ENCODE measurements at places on chromosomes 1 and 21. TPM values are rescaled to one million over a fixed set of nuclear protein-coding genes. Genes with fewer than 3 reads are reported as not detected.
A peak's percentile ranks its signal among the peaks of the same experiment; 100 is the strongest.

EPHA2 gene
- total RNA-seq, result 8.8 TPM

LCE3D gene
- not detected for total RNA-seq

DDX20 gene
- total RNA-seq, result 14.5 TPM

KCTD3 gene
- 32.9 TPM for total RNA-seq

AUNIP gene
- 0.43 TPM for total RNA-seq

MPL gene
- 0.82 TPM for total RNA-seq

PADI1 gene
- not detected for total RNA-seq

LRP8 gene
- total RNA-seq, result 1.9 TPM

COL24A1 gene
- total RNA-seq, result 3.6 TPM

OR2L8 gene
- total RNA-seq, result not detected

LCE1F gene
- not detected for total RNA-seq

GBP6 gene
- total RNA-seq, result not detected

- DNase-seq, result no peak
These were observed 213.0 kb downstream of the COL24A1 start for GRCh38 chr1:85943526-85943925.

DNA sequence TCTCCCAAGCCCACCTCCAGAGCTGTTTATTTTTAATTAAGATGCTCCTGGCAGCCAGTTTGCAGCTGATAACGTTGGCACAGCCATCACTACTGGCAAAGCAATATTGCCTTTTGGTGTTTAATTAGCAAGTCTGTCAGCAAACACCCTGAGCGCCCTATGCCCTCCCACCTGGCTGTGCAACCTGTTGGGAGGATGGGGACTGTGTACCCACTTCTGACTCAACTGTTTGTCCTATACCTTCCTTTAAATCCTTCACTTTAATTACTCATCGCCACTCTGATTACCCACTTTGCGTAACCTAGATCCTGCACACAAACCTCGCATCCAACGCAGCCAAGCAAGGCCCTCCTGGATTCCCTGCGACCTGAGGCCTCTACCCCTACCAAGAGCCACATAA, 67.1 kb downstream of the BCAR3 start:
- DNase-seq, result no peak

GRCh38 chr1:161915978-161916377, 107.7 kb downstream of the OLFML2B start:
- DNase-seq, result no peak

GRCh38 chr1:39859859-39860812, 23.2 kb downstream of the TRIT1 start:
- no peak for DNase-seq

- DNase-seq, result no peak
These were observed 67.3 kb upstream of the OLIG2 start for GRCh38 chr21:32958288-32959002.

- DNase-seq, result no peak
These were observed 1699.6 kb downstream of the KCNT2 start for GRCh38 chr1:194908643-194909042.

DNA sequence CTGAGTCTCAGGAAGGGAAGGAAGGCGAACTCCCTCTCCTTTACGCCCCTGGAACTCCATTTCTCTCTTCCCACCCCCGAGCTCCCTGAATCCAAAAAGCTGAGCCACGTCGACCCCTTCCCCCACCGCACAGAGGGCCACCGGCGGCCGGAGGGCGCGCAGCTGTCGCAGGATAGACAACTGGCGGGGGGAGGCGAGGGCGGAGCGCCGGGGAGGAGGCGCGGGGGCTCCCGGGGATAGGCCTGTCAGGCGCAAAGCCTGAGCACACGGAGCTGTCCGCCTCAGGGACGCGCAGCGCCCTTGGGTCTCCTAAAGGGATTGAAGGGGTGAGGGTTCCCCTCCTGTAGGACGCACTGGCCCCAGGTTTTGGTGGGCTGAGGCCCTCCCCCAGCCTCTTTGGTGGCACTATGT, 752 bp upstream of the ACTA1 start:
- no peak for DNase-seq

DNA sequence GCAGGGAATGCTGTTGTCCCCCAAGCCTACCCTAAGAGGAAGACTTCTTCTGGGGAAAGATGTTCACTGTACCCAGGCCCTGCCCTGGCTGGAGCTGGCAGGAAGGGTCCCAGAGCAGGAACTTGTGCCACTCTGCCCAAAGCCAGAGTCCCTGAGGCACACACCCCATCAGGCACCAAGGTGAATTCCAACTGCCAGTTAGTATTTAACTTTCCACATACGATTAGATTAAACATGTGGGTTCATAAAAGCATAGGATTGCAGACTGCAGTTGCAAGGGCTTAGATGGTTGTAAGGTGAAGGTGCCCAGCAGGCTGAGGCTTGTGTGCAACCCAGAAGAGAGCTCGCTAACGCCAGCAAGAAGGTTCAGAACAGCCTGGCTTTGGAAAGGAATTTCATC, at the start of gene KCNE2:
Gene KCNE2, plus strand, starts transcription at position 274 of the 400 bp plus-strand sequence. CDS start 6,473 bp downstream, outside the sequence.
- peak; percentile 2 for DNase-seq

DNA sequence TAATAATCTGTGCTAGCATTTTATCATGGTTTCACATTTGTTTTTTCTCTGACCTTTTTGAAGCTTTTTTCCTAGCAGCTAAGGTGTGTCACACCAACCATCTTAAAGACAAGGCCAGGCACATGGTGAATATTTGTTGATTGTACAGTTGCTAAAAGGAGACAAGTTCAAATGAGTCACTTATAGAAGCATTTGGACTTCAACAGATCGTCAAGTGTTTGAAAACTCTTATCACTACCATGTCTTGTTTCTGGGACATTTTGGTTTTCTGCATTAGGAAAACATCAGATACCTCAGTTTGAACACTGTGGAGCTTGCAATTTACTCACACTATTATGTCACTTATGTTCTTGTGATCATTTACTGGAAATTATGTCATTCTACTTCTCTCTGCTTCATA, 407.3 kb downstream of the USP25 start:
- DNase-seq, result no peak

GRCh38 chr1:12140016-12140415, 26.8 kb upstream of the TNFRSF1B start:
- DNase-seq, result no peak

DNA sequence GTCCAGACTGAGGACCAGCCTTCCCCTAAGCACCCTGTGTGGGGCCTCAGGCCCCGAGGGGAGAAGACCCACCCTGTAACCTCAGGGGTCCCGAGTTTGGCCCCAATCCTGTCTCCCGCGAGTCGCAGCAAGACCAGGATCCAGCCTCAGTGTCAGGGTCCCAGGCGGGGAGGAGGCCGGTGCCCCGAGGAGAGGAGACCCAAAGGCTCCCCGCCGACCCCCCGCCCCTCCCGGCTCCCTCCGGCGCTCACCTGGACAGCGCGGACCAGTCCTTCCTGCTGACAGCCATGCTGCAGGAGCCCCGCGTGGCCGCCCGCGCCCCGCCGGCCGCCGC, at the start of gene LAD1:
Gene LAD1, minus strand, starts transcription at position 307 of the 334 bp plus-strand sequence. Its CDS starts 18 bp downstream, at position 289.
- DNase-seq, result no peak

GRCh38 chr1:157523774-157524493, 28.4 kb downstream of the FCRL5 start:
- no peak for DNase-seq

DNA sequence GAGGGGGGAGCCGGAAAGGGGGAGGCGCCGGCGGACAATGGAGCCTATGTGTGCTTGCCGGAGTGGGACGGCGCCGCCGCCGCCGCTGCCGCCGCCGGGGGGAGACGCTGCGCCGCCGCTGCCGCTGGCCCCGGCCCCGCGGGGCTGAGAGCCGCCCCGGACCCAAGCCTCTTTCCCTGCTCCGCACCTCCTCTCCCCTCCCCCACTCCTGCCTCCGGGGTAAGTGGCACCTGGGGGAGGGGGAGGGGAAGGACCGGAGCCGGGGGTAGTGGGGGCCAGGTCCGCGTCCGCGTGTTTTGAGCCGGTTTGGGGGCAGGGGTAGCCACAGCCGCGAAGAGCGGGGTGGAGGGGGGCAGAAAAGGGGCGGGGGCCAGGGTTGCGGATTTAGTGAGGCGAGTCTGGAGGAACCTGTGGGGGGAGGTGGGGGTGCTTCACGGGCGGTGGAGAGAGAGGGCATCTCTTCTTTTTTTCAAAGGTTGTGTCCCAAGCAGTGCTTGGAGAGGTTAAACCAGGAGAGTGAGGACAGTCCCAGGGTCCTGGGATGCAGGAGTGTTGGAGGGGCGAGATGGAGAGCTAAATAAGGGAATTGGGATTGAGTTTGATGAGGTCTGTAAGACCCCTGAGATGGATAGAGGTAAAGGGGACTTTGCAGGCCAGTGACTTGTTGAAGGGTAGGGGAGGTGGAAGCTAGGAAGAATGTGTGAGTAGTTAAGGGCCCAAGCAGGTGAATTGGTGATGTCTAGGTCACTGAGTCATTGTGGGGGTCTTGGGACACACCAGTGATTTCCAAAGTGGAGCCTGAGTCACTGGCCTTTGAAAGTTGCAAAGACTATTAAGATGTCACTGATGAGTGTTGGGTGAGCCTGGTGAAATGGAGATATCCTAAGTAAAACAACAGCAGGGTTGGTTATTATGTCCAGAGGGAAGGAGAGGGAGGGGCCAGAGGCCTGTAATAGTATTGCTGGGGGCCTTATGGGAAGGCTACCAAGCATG, 59.1 kb downstream of the BCL9 start:
- no peak for DNase-seq

DNA sequence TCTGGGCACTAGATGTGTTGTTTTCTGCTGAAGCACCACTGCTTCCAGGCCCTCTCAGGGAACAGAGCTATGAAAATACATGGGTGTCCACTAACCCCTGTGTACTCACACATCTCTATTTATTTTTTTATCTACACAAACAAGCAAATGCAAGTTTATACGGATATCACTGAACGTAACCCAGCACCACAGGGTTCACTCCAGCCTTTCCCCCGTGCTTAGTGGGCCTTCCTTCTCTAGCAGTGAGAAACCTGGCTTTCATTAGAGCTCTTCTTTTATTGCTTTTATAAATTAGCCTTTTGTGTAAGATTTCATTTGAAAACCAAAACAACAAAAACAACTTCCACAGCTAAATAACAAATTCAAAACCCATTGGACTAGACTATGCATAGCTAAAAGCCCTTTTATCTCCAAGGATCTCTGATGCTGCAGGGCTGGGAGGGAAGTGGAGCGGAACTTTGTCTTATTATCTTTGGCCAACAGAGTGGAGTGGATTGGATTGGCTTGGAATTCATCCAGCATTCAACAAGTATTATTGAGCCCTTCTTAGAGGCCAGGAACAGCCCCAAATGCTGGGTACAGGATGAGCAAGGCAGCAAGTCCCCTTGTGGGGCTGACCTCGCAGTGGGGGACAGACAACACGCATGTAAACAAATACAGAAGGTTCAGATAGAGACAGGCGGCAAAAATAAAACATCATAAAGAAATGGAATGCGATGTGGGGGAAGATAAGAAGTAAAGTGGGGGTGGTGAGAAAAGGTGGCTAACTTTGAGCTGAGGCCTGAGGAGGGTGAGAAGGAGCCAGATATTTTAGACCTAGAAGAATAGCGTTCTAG, 371.8 kb upstream of the POU3F1 start:
- DNase-seq, result no peak

- DNase-seq, result no peak
These were observed 678.7 kb downstream of the MATN1 start for GRCh38 chr1:30044656-30045144.

DNA sequence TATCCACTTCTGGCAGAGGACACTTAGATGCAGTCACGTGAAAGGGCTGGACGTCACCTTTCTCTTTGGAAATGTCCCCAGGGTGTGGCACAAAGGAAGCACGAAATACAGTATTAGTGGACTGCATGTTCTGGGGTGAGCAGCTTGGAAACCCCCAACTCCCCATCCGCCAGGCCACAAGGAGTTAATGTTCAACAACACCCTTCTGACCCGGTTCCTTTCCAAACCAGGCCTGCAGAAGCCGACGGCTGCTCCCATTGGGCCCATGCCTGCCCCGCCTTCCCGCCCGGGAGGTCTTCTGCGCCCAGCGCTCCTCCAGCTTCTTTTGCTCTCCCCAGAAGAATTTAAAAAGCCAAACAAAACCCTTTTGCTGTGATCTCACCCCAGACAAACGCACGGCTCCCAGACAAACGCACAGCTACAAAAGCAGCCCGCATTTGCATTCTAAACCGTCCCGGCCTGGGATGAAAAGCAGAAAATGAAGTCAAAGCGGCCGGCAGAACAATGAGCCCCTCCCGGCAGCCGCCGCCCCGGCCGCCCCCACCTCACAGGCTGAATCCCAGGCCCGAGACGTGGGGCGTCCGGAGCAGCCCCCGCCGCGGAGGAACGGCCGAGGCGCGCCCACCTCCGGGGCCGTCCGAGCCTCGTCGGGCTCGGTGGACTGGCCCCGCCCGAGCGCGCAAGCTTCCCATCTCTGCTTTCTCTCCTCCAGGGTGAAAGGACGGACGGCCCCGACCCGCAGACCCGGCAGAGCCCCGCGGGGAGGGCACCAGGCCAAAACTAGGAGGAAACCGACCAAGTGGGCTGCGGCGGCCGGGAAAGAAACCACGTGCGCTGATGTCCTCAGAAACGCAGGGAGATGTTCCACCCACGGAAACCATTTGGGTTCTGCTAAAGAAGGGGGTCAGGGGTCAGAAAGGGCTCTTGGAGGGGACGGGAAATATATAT, 101.9 kb downstream of the PLPP3 start:
- peak; percentile 83 for DNase-seq

DNA sequence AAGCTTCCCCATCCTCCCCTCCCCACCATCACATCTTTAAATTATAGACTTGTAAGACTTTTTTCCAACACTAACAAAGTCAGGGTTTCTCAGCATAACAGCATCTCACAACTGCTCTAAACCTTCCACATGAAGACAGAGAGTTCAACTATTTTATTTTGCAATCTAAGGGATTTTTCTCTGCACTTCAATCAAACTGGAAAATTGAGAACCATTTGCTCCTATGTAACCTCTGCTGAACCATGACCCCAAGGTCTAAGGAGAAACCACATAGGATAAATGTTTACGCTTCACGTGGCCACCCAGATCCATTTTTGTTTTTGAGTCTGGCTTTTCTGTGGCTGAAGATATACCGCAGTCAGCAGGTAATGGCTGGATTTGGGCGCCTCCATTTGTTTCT, 13.2 kb downstream of the ERRFI1 start:
- DNase-seq, result no peak

DNA sequence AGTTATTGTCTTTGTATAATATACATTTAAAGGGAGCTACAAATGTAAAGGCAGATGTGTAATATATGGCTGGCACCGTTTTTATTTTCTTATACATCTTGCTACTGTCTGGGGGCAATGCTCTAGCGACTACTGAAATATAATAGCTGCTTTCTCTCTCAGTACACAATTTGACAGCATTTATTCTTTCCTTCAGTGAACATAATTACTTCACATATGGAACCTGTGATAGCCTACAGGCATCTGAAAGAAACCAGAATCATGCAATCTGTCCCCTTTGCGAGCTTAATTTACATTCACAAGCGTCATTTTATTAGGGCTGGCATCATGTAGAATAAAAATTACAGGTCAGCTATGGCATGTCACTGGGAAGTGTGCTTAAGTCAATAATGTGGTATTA, 557.5 kb upstream of the PTBP2 start:
- no peak for DNase-seq

DNA sequence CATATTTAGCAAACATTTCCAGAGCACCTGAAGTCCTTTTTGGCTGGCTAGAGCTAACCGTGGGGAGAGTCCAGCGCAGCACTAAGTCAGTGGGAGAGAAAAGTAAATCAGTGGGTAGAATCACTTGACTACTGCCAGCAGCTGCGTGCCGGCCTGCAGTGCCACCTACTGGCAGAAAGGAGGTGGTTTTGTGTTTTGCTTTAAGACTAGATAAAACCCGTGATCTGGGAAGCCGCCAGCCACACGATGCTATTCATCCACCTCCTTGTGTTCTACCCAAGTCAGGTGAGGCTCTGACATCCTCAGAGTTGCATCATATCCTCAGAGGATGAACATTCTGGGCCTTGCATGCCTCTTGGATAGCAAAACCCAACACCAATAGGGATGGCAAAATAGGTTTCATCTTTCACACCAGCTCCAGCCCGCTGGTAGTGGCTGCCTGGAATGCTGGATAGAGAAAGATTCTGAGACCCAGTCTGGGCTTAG, 14.1 kb upstream of the HEYL start:
- peak; percentile 79 for DNase-seq

Data from ovary (tissue), 10 donors.